NCI-H345 (cell line): ENCODE measurements at places on chromosomes 7 and 10.

GRCh38 chr10:61529208-61529607 lies 76.0 kb upstream of the TMEM26 start:
- DNase-seq: no peak

DNA sequence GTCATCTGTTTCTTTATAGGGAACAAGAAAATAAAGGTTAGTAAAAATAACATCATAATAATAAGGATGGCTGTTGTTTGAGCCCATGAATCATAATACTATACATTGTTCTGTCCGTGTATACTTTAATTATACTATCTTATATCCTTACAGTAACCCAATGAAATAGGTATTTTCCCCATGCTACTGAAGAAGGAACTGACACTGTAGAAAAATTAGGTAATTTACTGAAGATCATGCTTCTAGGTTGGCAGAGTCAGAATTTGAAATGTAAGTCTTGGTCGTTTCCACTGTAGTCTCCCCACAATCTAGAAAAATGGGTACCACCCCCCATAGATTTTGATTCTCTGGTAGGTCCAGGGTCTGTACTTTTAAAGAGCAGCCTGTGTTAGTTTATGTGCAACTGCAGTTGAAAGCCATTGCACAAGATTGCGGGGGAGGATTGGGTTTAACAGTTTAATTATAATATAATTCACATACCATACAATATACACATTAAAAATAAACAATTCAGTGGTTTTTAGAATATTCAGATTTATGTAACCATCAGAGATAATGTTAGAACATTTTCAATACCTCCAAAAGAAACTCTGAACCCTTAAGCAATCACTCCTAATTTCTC lies 47.7 kb downstream of the SHOC2 start:
- no peak for DNase-seq

DNA sequence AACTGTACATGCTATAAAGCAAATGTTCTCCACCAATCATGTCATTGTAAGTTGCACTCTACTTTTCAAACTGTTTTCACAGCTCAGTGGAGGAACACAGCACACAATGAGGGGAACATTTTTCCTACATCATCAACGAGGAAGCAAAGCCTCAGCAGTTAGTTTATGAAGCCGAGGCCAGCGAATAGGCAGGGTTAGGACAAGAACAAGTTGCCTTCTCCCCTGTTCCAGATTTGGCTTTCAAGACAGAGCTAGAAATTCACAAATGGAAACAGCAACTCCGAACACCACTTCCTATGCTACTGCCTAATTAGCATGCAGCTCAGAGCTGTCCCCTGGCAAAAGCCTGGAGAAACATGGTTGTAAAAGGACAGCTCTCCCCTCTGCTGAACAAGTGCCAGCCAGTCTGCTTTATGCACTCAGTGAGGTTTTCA lies 19.8 kb downstream of the ITGB8 start:
- DNase-seq: no peak

- DNase-seq: no peak
Measured at GRCh38 chr10:18340496-18341051, 200.3 kb downstream of the CACNB2 start.

DNA sequence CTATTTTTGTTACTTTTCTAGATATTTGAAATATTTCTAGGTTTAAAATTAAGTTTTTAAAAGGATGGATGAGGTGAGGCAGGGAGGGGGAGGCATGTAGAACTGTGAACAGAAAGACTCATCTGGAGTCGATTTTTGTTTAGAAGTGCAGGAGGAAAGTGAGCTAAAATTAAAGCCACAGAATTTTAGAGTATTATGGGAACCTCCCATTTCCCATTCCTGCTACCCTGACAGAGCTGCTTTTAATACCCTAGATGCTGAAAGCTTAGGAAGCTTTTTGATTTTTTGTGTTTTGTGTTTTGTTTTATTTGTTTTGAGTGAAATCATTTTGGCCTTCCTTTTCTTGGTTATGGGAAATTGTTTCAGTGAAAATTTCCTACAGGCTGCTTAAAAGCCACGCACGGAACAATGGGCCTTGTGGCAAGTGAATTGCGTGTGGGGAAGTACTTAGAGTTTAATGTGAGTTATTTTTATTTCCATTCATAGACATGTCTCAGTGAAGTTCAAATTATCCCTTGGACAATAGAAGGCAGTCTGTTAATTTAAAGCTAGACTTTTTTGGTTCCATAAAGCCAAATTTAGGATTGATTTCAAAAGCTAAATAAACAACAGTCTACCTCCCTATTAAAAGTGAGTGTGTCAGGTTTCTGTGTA lies 102.0 kb upstream of the HDAC9 start:
- DNase-seq: peak; percentile 40

GRCh38 chr10:116716381-116716780 lies 26.0 kb downstream of the HSPA12A start:
- DNase-seq: no peak

- no peak for DNase-seq
Measured at GRCh38 chr7:106901828-106902441, 36.9 kb downstream of the PIK3CG start.

- DNase-seq: no peak
Measured at GRCh38 chr7:82428186-82428961, 15.2 kb downstream of the CACNA2D1 start.

GRCh38 chr10:113031147-113031546 lies 81.1 kb downstream of the TCF7L2 start:
- DNase-seq: no peak

GRCh38 chr7:24498439-24498838 lies 74.8 kb upstream of the PALS2 start:
- DNase-seq: no peak

GRCh38 chr7:31785101-31785500 lies 98.1 kb downstream of the PPP1R17 start:
- no peak for DNase-seq

DNA sequence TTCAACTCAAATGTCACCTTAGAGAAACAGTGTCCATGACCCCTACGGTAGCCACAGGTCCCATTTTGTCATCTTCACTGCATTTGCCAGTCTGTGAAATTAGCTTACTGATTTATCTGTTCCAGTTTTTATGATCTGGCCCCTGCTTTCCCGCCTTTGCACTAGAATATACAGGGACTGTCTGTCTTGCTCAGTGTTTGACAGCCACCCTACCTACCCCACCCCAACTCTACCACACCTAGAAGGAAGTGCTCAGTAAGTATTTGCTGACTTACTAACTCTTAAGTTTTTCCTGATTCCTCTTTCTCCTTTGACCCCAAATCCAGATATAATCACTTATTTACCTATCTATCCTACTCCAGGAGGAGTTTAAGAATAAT lies 49.5 kb downstream of the CREB3L2 start:
- no peak for DNase-seq

- no peak for DNase-seq
Measured at GRCh38 chr7:105806592-105807447, 69.6 kb downstream of the ATXN7L1 start.

GRCh38 chr10:70376436-70377378 lies 5.7 kb downstream of the LRRC20 start:
- no peak for DNase-seq

GRCh38 chr10:17022466-17022825 lies 107.2 kb downstream of the CUBN start:
- DNase-seq: no peak

DNA sequence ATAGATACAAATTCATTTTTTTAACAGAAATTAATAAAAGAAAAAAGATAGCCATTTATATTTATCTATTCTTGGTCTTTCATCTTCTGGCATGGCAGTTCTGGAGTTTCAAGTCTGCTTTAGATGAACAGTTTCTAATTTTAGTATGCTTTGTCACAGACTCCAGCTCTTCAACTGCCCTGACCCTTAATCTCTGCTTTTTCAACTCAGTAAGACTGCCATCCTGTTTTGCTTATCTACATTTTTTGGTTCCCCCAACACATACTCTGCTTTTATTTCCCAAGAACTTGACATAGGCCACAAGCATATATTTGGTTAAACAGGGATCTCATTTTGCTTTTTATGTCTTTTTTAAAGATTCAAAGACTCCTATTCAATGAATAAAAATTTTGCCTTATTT lies 309.3 kb upstream of the KCND2 start:
- DNase-seq: no peak

GRCh38 chr7:41760293-41760692 lies 57.4 kb upstream of the INHBA start:
- no peak for DNase-seq

DNA sequence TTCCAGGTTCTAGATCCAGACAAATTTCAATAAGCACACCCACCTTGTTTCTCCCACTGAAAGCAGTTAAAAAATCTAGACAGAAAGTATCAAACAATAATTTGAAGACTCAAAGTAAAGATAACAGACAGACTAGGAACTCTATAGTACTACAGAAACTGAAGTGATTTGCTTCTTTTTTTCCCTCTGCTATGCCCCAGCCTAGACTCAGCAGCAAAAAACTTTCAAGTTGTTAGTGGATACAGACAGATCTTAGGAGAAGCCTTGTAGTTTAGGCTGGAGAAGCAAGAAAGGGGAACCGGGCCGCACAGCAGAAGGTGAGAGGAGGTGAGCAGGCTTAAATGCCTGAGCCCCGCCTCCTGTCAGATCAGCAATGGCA lies 65.1 kb downstream of the IGF2BP3 start:
- no peak for DNase-seq

DNA sequence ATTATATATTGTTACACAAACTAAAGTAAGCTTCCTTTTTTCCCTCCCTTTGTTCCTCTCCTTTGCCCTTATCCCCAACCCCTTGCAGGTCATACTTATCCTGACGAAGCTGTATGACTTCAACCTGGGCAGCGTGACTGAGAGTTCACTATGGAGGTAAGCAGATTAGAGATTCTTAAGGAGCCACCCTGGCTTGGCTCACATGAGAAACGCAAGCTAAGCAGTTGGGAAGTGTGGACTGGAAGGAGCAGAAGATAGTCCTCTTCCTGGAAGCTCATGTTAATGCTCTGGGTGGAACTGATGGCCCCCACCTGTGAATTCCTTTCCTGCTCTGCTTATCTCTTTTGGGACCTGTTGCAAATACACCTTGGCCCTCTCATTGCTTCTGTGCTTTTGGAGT lies 201.6 kb downstream of the SORCS3 start:
- no peak for DNase-seq

- no peak for DNase-seq
Measured at GRCh38 chr7:25949736-25950487, 202.1 kb upstream of the NFE2L3 start.

DNA sequence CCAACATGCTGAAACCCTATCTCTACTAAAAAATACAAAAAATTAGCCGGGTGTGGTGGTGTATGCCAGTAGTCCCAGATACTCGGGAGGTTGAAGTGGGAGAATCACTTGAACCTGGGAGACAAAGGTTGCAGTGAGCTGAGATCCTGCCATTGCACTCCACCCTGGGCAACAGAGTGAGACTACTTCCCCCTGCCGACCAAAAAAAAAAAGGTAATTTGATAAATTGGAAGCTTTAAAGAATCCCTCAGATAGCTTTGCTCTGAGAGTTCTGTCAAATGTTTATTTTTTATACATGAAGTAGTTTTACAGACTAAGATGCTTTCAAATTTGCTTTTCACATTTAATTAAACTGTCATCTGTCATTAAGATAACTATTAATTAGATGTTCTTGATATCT lies 563.3 kb upstream of the LRRTM3 start:
- no peak for DNase-seq

- no peak for DNase-seq
Measured at GRCh38 chr10:93065675-93066543, 5.3 kb downstream of the CYP26C1 start.

GRCh38 chr10:3803295-3803926 lies 18.4 kb upstream of the KLF6 start:
- no peak for DNase-seq

DNA sequence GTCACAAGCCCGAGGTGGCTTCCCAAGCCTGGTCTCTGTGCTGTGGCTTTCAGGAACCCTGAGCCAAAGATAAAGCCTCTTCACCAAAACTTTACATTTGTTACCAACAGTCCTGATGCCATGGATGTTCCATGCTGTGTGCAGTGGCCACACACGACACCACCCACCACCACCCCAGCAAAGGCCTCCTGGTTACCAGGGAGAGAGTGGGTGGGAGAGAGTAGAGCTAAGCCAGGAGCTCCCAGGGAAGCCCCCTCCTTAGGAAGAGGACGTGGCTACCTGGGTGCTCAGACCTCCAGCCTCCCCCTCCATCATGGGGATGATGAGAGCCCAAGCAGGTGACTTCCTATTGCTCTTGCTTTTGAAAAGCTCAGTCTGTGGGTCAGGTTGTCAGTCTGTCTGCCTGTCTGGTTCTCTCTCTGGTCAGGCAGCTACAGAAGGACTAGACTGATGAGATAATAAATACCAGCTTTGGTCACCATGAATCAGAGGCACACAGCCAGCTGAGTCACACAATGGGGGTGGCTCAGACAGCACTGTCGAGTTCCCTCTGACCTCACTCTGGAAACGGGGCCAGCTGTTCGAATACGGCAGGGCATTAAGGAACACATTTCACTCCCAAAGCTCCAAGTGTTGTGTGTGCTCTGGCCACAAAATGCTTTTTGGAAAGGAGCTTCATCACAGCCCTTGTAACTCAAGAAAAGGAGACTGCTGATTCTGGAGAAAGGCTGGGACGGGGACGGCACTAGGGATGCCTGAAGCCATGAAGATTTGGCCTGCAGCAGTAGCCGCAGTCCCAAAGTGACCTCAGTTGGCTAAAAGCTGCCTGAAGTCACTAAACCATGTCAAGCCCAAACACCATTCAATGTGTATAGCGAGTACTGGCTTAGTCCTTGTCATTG lies 166.0 kb downstream of the FANK1 start:
- DNase-seq: no peak

DNA sequence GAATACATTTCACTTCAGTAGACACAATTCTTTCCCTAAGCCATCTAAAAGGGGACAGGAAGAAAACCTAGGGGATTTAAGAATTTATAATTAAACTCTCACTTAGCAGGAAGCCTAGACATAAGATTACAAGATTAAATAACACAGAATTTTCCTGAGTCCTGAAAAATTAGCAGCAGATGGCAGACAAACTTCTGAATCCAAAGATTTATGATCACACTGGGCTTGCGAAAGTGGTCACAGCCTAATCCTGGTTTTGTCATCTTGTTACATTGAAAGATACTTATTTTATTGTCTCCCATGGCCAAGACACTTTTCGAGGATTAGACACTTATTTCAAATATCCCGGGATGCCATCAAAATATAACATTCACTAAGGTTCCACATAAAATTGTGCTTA lies 2.9 kb downstream of the ERLIN1 start:
- DNase-seq: no peak

DNA sequence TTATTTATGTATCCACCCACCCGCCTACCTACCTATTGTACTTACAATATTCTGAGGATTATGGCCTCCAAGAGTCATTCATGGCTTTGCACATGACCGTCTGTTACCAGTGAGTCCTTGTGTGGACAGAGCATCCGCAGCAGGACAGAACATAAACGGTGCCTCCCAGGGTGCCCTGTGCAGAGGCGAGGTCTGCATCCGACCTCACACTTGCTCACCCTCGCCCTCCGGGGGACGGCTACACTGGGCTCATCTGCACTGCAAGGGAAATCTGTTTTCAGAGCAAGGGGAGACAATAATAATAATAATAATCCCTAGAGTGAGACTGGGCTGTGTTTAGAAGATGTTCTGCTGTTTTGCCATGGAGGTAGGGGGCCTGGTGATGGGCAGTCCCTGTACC lies 29.8 kb downstream of the PFKP start:
- DNase-seq: no peak
